ENCODE measurements at places on chromosomes 11 and 22.

DNA sequence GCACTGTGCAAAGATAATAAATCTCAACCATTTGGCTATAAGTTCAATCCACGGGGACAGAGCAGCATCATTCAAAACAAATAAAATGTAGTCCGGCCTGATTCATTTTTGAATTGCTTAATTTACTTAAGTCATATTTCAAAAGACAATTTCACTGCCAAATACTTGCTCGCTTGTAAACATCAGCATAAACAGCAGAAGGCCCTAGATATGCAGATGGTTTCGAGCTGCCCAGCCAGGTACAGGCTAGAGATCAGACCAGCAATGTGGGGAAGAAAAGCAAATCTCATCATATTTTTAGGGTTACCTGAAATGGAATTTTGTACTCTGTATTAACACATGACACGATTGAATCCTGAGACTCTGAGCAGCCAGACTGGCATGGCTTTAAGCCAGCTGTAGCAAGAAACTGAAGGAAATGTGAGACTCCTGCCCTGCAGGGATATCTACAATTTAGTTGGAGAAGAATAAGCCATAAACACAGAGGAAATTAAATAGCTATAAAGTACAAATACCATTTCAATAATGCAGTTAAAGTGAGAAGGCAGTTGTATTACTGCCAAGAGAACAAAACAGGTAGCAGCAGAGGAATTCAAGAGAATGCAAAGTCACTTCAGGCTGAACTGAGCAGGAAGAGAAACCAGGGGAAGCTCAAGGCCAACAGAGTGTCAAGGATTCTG is 440.3 kb downstream of the ETS1 start:
- no peak for DNase-seq

DNA sequence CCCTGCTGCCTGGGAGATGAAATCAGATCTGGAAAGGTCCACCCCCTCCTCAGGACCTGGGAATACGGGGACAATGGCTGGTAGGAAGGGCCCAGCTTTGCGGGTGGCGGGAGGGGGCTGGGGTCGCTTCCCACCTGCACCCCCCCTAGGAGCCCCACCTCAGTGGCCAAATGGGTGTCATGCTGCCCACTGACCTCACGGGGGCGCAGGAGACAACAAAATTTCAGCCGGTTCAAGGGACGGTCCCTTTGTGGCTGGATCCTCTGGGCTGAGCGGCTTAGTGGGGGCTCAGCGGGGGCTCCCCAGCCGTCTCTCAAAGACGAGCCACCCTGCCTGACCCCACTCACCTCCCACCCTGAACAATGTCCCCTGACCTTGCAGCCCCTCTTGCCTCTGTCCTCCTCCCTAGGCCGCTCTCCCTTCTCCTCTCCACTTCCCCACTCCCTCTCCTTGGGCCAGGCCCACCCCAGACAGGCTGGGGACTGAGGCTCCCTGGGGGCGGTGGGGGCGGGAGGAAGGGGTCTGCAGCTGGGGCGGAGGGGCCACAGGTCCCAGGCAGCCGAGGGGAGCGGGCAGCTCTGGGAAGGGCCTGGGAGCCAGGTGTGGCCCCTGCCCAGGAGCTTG is 39.3 kb upstream of the H19 start:
- no peak for DNase-seq

DNA sequence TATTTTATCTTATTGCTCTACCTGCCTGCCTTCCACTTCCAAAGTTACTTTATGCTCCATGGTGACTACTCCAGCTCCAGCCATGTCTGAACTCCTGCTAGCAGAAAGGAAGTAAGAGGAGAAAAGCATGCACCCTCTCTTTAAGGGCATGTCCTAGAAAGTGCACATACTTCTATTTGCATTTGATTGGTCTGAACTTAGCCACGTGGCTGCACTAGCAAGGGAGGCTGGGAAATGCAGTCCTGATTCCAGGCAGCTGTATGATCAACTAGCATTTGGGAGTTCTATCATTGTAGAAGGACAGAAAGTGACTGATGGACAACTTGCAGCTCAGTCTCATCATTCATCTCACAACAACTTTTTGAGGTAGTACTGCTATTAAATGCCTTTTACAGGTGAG is 515.7 kb downstream of the BUD13 start:
- DNase-seq = no peak

- DNase-seq = no peak
These were observed 56.2 kb downstream of the OTOG start for GRCh38 chr11:17603056-17603825.

GRCh38 chr22:50001388-50002231 is 11.0 kb downstream of the IL17REL start:
- no peak for DNase-seq

DNA sequence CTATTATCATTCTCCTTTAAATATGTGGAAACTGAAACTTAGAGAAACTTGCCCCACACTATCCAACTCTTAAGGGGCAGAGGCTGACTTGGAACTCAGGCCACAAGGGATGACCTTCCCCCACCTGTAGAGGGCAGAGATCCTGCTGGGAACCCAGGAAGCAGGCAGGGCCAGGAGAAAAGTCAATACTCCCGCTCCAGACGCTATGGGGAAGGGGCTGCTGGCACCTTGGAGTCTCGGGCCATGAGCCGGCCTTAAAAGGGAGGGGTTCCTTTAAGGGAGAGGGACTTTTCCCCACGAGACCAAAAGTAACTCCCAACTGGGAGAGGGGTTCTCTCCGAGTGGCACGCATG is 620 bp upstream of the ANO5 start:
- no peak for DNase-seq

GRCh38 chr11:102268083-102268984 is 49.0 kb upstream of the BIRC3 start:
- DNase-seq = peak; percentile 70

DNA sequence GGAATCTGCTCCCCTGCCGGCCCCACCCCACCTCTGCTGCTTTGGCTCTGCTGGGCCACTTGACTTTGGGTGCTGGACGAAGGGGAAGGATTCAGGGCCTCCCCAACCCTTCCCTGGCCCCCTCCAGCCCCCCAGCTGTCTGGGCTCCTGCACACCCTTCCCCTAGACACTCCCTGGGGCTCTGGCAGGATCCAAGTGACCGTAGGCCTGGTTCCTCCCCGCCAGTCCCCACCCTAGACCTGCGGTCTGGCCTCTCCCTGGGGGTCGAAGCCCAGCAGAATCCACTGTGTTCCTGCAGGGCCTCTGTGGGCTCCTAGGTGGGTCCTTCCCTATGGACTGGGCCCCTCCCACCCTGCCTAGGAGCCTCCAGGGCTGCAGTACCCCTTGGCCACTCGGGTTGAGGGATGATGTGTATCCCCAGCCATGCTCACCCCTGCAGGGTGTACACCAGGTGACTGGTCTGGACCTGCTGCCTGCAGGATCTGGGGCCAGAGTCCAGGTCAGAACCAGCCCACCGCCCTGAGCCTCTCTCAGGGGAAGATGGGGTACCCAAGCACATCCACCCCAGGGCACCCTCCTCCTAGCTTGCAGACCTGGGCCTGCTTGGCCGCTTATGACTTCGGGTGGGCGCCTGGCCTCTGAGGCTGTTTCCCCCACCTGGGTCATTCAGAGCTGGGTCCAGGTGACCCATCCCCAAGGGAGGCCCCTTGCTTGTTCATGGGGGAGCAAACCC is 5.6 kb downstream of the PIM3 start:
- peak; percentile 3 for DNase-seq

GRCh38 chr22:28016781-28017557 is 97.9 kb upstream of the PITPNB start:
- DNase-seq = no peak

DNA sequence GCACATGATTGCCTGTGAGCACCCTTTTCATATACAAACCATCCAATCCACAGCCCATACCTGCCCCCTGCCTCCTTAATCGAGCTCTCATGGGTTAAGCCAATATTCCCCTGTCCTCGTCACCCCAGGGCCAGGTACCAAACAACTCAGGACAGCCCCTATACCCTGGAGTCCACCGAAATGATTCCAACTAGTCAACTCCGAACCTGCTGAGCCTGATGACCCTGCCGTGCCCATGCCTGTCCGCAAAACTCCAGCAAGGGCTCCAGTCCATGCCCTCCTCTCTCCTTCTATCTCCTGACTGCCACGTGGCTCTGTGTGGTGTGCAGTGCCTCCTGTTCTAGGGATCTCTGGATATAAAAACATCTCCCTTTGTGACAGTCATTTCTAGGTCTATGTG is 35.5 kb upstream of the SYT13 start:
- DNase-seq = no peak

GRCh38 chr22:37346505-37346895 is 64.2 kb downstream of the CYTH4 start:
- DNase-seq = no peak

DNA sequence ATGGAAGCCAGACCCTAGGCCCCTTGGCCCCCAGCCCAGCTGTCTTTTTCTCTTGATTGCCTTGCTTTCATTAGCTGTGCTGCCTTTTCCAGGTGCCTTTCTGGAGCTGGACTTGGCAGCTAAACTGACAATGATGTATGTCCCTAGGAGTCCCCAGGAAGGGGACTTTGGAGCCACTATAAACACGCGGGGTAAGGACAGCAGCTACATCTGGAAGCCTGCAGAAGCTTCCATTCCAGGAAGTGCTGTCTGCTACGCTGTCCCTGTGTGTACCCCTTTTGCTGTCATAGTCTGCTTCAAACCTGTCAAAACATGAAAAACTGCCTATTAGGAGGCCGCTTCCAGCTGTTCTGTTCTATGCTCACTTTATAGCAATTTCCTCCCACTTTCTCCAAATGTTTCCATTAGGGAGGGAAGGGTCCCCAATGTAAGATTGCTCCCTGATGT is 153.3 kb upstream of the RAG2 start:
- DNase-seq = no peak

DNA sequence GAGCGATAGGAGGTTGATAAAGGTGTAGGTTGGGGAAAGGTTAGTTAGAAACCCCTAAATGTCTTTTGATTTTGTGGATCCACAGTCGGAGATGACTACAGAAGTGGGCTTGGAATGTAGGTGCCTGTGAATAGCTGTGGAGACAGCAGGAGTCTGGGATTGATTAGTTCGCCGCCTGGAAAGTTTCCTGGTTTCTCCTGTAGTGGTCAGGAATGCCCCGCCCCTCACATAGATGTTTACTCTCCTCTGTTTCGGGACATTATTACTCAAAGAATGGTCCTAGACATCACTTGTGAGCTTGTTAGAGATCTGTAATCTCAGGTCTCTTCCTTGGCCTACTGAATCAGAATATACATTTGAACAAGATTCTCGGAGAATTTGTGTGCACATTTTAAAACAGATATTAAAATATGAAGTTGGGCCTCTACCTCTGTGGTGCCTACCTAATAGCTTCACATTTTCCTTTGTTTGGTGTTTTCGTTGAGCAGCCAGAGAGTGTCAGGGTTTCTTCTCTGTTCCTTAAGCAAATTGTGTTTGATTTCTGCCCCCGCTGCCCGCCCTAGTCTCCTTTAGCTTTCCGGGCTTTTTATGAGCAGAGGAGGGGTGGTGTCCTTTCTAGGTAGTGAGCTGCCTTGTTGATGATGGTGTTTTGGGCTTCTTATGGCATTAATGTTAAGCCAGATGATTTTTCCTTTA is 89.4 kb downstream of the PPP6R3 start:
- no peak for DNase-seq

GRCh38 chr11:71418643-71419042 is 29.6 kb downstream of the DHCR7 start:
- DNase-seq = no peak

GRCh38 chr11:124865181-124865901 is at the start of gene ROBO3:
TSS of gene ROBO3 (plus strand) at chr11:124865432. CDS start at chr11:124865578, 146 bp downstream.
- no peak for DNase-seq

DNA sequence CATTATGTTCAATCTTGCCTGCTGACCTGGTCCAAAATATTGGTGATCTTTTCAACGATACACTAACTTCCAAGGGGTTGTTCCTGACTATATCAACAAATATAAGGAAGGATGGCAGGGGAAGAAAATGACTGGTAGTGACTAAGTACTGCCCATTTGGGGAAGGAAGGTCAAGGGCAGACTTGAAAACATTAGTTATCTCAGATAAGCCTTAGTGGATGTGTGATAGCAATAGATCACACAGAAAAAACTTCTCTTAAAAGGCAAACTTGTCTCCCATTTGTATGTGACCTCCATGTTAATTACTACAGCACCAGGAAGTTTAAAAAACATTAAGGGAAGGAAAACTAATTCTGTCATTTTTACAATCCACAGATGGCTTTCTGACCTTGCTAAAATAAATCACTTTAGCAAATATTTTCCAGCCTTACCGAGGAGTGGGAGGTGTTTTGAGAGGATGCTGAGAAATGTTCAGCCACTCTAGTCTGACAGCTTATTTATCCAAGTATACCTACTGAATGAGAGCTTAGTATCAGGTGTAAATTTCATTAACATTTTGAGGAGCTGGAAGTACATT is 88.2 kb upstream of the DDI1 start:
- no peak for DNase-seq

DNA sequence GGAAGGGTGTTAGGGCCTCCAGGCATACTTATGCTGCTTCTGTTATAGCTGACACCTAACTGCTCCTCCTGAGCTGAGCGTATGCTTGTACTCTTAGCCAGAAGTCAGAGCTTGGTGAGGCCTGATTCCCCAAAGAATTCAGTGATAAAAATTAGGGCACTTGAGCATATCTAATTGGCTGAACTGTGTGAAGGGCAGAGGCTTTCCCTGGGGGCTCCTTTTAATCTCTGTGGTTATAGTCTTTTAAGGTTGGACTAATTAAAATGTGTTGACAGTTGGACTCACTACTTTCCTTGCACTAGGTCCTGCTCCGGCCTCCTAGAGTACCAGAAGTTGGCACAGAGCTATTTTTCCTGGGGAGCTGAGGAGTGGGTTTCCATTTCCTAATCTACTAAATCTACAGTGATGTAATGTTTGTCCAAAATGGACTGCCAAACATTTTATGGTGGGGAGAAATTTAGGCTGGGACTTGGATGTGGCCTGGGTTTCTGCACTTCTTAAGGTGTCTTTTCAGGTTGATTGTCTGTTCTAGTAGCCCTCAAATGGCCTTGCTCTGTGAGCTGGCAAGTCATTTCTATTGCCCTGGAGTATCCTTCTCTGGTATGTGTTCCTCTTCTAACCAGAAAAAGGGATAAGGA is 18.4 kb downstream of the STIM1 start:
- no peak for DNase-seq

GRCh38 chr22:21936151-21936775 is 16.4 kb downstream of the PPM1F start:
- no peak for DNase-seq

- DNase-seq = no peak
These were observed 625 bp downstream of the RFPL2 start for GRCh38 chr22:32204040-32204855.
